ENCODE measurements at places on chromosomes 1 and 21.
A peak's percentile ranks its signal among the peaks of the same experiment; 100 is the strongest.

DNA sequence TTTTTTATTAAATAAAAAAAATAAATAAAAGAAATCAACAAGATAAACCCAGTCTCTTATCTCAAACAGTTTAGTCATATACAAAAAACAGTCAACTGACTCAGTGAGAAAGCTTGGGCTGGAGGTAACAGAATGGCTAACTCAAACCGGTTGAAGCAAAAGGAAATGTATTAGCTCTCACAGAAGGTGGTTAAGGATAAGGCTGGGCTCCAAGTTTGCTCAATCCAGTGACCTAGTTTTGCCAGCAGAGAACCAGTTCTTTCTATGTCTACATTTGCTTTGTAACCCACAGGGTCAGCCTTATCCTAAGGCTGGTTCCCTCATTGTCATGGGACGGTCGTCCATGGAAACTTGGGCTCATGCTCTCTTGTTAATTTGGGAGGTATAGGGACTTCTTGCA lies 144.5 kb upstream of the L1TD1 start:
- DNase-seq: no peak

DNA sequence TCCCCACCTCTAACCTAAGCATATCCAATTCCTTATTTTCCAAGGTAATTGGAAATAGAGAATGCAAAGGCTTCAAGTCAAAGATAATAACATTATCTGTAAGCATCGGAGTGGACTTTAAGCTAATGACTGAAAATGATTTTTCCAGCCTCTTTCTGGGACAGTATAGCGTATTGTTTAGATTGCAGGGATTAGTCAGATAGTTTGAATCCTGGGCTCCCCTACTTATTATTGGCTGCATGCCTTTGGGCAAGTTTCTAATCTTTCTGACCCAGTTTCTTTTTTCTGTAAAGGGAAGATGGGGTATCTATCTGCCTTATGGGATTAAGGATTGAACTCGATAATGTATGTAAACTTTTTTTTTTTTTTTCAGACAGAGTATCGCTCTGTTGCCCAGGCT lies 1.5 kb upstream of the CDC20 start:
- no peak for DNase-seq

DNA sequence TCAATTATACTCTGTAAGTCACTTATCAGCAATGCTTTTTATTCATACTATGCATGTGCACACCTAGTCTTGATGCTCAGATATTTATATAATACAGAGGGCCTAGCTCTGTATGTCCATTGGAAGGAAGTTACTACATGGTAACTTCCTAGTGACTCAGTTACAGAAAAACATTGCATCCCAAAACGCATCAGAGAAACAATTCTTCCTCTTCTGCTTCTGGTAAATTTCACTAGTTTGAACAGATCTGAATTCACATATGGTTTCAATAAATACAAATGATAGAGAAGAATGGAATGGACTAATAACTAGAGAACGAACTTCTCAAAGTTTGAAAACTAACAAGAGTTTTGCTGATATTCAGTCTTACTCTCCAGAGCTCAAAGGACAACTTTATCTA lies 811.3 kb upstream of the ADGRL2 start:
- DNase-seq: no peak

GRCh38 chr1:234114648-234115307 lies 210.3 kb downstream of the SLC35F3 start:
- peak; percentile 39 for DNase-seq

DNA sequence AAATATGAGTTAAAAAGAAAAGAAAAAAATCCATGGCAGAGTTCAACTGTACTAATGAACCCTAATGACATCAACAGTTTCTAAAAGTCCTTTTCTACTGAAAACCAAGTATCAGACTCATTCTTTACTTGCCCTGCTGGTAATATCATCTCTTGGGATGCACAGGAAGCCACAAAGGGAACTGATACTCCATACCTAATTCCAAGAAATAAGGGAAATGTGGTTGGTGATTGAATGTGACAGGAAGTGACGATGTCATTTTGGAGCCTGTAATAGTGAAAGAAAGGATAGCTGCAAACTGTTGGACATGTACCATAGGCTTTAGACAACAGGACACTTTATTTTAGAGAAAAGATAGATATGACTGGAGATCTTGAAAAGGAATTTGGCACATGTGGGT lies 98.7 kb upstream of the VAV3 start:
- DNase-seq: no peak

GRCh38 chr1:156664767-156665411 lies 12.3 kb downstream of the NES start:
- DNase-seq: peak; percentile 46

DNA sequence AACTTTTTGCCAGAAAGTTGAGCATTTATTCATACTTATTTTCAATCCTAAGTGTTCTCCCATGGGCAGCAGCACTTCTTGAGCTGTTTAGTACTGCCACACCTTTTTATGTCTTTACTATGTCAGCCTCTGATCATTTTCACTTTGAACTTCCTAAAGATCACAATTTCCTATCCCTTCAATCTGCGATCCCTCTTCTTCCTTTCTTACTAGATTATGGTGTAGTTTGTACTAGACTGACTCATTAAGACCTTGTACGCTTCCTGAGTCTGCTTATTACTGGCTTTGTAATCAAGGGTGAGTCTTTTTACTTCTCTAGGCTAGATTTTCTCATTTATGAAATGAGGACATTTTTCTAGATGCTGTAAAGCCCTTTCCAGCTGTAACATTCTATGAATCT lies 55.1 kb downstream of the LRIG2 start:
- DNase-seq: no peak

- no peak for DNase-seq
These were observed 19.4 kb downstream of the MECR start for GRCh38 chr1:29211086-29212030.

- DNase-seq: no peak
These were observed 12.9 kb downstream of the MOV10 start for GRCh38 chr1:112687361-112687760.

GRCh38 chr1:154777781-154778180 lies 92.3 kb downstream of the KCNN3 start:
- DNase-seq: no peak

GRCh38 chr1:110688514-110688913 lies 13.8 kb upstream of the KCNA3 start:
- DNase-seq: no peak

- no peak for DNase-seq
These were observed 965 bp upstream of the SH2D5 start for GRCh38 chr1:20733360-20733975.

- DNase-seq: no peak
These were observed 49.6 kb upstream of the ARHGAP29 start for GRCh38 chr1:94286864-94287437.

DNA sequence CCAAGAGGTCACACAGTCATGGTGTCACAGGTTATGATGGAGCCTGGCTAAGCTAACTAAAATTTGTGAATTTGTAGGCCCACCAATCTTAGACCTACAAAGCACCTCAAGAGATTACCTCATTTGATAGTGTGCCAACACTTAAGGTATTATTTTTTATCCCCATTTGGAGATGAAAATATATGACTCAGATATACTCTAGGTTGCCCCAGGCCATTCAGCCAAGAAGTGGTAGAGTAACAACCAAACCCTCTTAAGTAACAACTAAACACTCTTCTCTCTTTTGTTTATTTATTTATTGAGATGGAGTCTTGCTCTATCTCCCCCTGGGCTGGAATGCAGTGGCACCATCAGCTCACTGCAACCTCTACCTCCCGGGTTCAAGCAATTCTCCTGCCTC lies 14.3 kb downstream of the NPL start:
- no peak for DNase-seq

GRCh38 chr1:170146720-170147263 lies 1.0 kb downstream of the NTMT2 start:
- DNase-seq: no peak

- no peak for DNase-seq
These were observed 38.1 kb upstream of the STUM start for GRCh38 chr1:226510453-226510852.

DNA sequence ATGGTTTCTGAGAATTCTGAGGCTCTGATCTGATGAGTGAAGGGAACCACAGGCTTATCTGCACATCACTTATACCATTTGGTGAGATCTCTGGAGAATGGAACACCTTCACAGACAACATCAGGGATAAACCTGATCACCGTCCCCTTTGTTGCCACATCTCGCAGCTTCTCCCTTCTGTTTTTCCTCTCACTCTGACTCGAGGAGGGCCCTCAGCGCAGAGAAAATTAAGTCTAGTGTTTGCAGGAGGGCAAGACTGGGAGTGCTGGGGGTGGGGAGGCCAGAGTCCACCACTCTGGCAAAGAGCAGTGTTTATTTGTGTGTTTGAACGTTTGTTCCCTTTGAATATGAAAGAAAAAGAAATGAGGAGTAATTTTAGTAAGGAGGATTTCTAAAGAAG lies 29.0 kb upstream of the BATF3 start:
- DNase-seq: no peak

- DNase-seq: no peak
These were observed 692.0 kb downstream of the NCAM2 start for GRCh38 chr21:21690068-21690665.

DNA sequence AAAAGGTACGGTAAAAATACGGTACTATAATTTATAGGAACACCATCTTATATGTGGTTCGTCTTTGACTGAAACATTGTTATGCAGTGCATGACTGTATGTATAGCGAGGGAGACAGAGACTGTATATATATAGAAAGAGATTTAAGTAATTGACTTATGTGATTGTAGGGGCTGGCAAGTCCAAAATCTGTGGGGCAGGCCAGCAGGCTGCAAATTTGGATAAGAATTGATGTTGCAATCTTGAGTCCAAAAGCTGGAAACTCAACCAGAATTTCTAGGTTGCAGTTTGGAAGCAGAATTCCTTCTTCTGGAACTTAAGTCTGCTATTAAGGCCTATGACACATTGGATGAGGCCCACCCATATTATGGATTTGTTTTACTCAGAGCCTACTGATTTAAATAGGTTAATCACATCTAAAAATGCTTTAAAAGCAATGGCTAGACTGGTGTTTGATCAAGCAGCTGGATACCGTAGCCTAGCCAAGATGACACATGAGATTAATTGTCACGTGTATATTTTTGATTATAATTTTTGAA lies 42.0 kb downstream of the LAMC1 start:
- no peak for DNase-seq

DNA sequence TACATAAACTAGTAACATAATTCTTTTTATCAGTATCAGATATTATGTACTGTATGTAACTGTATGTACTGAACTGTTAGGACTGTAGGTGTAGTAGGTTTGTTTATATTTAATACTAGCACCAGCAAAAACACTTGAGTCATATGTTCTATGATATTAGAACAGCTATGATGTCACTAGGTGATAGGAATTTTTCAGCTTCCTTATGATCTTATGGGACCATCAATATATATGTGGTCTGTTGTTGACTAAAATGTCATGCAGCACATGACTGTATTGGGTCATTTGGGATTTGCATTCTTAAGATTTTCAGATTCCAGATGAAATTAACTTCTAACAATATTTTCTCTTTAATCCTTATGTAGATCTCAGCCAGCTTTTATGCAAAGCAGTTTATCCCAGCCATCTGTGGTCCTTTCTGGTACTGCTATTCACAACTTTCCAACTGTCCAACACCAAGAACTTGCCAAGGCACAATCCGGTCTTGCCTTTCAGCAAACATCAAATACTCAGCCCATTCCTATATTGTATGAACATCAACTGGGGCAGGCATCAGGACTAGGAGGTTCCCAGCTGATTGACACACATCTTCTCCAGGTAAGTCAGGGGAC lies 38.3 kb upstream of the MYOCOS start:
- no peak for DNase-seq

GRCh38 chr1:26372039-26372438 lies 511 bp downstream of the ZNF683 start:
- no peak for DNase-seq

GRCh38 chr1:111234866-111235265 lies 7.4 kb downstream of the CHI3L2 start:
- no peak for DNase-seq

- no peak for DNase-seq
These were observed 70.1 kb upstream of the EDEM3 start for GRCh38 chr1:184824691-184825323.

- peak; percentile 47 for DNase-seq
These were observed 165.7 kb downstream of the NCAM2 start for GRCh38 chr21:21163904-21164303.

GRCh38 chr1:162976628-162977027 lies 92.5 kb upstream of the RGS4 start:
- no peak for DNase-seq

- DNase-seq: no peak
These were observed 122.4 kb downstream of the AKT3 start for GRCh38 chr1:243727503-243728203.

DNA sequence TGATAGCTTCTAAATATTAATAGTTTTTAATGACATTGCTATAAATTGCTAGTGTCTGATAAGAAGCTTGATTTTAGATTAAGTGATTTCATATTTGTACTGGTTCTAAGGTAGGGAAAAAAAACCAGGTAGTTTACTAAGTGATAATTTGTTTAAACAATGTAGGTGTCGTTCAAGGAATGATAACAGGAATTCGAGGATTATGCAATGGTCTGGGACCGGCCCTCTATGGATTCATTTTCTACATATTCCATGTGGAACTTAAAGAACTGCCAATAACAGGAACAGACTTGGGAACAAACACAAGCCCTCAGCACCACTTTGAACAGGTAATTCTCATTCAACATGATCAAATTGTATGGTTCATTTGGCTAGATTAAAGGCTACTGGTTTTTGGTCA lies 52.4 kb downstream of the SASS6 start:
- no peak for DNase-seq

DNA sequence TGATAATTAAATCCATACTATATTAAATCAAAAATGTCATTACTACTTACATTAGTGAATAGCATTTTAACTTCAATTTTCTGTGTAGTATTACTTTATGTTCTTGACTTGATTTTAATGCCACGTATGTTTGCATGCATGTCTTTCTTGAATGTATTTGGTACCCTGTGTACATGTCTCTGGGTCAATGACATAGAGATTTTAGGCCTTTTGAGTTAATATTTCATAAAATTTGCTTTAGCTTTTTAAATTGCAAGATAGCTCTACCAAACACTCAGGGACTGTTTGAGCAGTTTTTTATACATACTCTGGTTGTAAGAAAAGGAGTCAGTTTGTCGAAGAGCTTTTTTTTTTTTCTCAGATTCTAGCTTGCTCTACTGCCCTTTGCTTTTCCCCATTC lies 1.5 kb downstream of the MLLT11 start:
- DNase-seq: no peak

All from neural crest cell (in vitro differentiated cells).